Epithelial cell of proximal tubule (primary cell): ENCODE measurements at places on chromosomes 6 and 20. TPM values are rescaled to one million over a fixed set of nuclear protein-coding genes. Genes with fewer than 3 reads are reported as not detected.

GRM1 gene
- 0.51 TPM in 1 of 2 replicates, not detected in the other for total RNA-seq

WASF1 gene
- total RNA-seq, result 13.0 and 15.7 TPM in 2 replicates

HAO1 gene
- not detected in 2 replicates for total RNA-seq

OR2W1 gene
- not detected in 2 replicates for total RNA-seq

SSTR4 gene
- total RNA-seq, result not detected in 2 replicates

BTNL2 gene
- total RNA-seq, result 0.63 TPM in 1 of 2 replicates, not detected in the other

SLCO4A1 gene
- total RNA-seq, result 48.3 and 57.3 TPM in 2 replicates

ZNF322 gene
- total RNA-seq, result 7.1 and 11.5 TPM in 2 replicates

SLC17A1 gene
- not detected in 2 replicates for total RNA-seq

LGSN gene
- total RNA-seq, result not detected in 2 replicates

LRRC73 gene
- not detected in 2 replicates for total RNA-seq

ME1 gene
- 13.3 and 20.0 TPM in 2 replicates for total RNA-seq

CST4 gene
- total RNA-seq, result not detected in 2 replicates

CRYBG1 gene
- 6.5 and 10.3 TPM in 2 replicates for total RNA-seq

GRCh38 chr6:67353861-67354260, 1281.2 kb upstream of the ADGRB3 start:
- no peak for DNase-seq

DNA sequence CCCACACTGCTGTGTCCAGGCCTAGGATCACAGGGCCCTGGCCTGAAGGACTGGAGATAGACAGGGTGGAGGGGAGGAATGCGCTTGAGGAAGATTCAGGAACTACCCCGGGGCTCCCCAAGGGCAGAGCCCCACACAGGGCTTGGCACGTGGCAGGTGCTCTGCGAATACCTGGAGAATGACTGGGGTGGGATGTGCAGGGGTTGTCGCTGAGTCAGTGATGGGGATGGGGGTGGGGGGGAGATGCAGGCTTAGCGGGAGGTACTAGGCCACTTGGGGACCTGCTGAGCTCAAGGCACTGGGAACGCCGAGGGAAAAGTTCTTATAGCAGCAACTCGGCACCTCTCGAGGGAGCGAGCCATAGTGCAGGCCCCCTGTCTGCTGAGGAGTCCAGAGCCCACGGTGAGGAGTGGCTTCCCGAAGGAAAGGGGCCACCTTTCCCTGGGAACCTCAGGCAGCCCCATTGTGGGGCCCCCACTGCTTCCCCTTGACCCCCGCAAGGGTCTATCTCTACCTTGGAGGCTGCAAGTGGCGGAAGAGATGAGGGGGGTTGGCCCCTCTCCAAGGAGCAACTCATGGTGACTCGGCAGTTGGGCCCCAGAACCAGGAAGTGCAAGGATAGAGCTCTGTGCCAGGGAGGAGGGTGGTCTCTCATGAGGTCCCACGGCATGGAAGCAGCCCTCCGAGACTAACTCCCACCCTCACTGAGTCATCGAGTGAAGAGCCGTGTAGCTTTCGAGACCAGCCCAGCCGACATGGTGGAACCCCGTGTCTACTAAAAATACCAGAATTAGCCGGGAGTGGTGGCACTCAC, 33.1 kb downstream of the SRC start:
- DNase-seq, result no peak

GRCh38 chr6:143539734-143540133, 28.2 kb upstream of the FUCA2 start:
- no peak for DNase-seq

GRCh38 chr20:46028772-46029371, at the start of gene SLC12A5:
Gene SLC12A5, plus strand, starts transcription at chr20:46029215. Its CDS starts 130 bp downstream, at chr20:46029345.
- DNase-seq, result no peak

- DNase-seq, result no peak
These were observed 45.5 kb downstream of the ADNP start for GRCh38 chr20:50885781-50886180.

DNA sequence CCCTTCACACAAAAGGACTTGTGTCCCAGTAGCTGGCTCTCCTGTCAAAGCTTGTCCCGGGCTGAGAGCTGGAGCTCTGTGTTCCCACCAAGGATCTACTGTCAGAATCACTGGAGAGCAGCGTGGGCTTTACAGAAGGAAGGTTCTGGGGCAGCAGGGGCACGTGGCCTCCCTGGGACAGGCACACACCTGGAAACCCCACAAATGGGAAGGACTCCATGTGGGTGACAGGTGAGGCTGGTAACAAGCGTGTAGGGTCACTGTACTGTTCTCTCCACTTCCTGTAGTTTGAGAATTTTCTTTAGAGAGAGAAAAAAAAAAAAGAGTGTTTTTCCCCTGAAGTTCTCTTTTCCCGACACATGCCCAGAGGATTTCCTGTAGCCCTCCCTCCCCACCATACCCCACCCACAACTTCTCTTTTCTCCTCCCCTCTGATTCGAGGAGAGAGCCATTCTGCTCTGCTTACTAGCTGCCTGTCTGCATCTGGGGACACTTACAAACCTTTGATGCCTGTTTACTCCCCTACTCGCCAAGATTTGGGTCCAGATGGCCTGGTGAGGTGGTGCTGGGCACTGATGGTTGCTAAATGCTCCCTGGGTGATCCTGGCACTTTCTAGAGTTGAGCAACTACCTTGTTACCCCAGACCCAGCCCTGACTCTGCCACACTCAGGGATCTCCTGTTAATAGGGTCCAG, 84.1 kb upstream of the SIRPA start:
- DNase-seq, result no peak

GRCh38 chr6:157768863-157769551, 54.0 kb upstream of the SNX9 start:
- no peak for DNase-seq

GRCh38 chr6:170152989-170153388, 137.9 kb downstream of the DLL1 start:
- DNase-seq, result peak; percentile 7

GRCh38 chr6:8578006-8578405, 142.7 kb upstream of the SLC35B3 start:
- no peak for DNase-seq

DNA sequence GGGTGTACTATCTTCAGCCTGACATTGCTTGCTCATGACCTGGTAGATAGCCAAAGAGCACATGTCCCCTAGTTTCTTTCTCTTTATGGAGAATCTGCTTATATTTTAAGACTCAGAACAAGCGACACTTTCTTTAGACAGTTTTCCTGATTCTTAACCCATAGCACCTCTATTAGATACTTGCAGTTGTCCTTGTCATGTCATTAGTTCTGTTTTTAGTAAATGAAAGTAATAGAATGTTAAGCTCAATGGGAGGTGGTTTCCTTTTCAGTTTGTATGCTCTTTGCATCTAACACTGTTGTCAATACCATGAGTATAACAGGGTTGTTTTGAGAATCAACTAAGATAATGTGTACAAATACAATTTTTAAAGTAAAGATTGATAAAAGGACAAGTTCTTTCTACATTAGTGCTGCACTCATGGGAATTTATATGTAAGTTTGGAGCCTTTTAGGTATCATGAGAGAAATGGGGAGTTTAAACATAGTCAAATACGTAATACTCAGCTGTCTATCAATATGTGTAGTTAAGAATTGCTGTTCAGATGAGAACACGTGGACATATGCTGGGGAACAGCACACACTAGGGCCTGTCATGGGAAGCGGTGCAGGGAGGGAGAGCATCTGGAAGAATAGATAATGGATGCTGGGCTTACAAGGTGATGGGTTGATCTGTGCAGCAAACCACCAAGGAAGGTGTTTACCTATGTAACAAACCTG, 124.3 kb downstream of the GRM1 start:
- DNase-seq, result no peak

DNA sequence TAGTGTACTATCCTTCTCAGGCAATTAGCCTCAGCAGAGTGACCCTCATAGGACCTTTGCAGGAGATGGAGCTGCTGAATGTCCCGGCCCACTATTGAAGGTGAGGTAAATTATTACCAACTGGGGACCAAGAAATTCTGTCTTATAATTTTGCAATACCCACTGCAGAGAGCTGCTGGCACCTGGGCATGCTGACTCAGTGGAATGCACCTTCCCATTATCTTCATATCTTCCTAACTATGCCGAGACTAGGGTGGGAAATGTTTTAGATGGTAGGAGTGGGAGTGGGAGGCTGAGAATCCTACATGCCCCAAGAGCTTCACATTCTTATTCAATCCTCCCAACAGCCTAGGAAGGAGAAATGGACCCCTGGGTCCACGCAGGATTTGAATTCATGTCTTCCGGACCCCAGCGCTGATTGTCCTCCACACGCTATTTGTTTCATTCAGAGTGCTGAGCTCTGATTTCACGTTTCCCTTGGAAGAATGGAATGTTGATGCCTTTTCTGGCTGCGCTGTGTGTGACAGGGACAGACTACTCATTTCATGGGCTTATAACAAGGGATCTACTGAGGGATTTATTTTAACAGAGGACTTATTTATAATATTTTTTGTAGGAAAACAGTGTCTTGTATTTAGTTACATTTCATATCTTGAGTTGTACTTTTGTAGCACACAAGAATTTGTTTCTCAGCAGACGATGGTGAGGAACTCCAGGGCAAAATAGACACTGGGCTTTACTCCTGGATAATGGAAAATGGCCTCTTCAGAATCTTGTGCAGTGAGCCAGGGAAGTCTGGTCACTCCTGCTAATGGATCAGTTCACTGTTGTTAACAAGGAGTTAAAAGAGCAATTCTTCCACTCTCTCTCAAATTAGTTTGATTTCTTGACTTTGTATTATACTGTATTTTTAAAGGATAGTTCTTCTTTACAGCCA, 66.4 kb downstream of the FYN start:
- no peak for DNase-seq

GRCh38 chr20:61499859-61500554, 247.9 kb downstream of the CDH4 start:
- no peak for DNase-seq

DNA sequence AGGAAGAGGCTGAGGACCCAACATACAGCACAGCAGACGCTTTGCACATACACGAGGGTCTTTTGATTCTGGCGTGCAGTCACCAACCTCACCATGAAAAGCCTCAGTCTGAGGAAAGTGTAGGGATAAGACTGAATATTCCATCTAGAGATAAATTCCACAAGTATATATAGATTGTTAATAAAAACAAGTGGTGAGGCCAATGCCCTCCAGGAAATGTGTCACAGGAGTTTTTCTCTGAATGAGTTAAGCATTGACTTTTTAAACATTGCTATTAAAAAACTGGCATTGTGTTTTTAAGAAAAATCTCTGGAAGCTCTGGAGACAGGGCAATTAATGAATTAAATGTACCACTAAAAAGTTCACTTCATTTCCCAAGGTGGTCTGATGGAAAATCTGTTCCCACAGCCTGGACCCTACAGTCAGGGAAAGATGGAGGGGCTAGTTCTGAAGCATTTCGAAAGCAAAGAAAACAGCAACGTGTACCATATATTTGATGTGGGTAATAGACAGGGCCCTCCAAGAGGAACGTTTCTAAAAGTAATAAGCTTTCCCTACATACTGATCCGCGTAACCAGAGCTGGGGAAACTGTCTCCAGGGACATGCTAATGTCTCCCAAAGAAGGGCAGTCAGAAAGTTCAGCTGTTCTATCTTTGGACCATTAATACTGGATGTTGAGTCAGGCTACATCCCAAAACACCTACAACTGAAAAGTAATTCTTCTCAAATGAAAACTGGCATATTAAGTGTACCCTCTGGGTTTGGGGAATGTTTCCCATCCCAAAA, 301.1 kb downstream of the FOXC1 start:
- no peak for DNase-seq

GRCh38 chr20:62014488-62014775, 51.2 kb downstream of the TAF4 start:
- DNase-seq, result no peak

DNA sequence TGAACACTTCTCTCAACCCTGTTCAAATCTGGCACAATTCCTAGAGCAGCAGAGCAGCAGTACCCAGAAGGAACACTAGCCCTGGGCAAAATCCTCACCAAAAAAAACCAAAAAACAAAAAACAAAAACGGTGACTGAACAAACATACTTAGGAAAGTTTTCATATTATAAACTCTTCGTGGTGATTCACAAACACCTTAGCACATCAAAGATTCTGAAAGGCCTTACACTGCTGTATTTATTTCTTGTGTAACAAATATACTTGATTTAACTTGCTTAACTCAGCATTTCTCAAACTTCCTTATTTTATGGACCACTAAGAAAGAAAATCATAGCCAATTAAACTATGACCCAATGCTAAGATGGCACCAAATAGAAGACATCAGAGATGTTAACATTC, 57.8 kb upstream of the RREB1 start:
- no peak for DNase-seq

DNA sequence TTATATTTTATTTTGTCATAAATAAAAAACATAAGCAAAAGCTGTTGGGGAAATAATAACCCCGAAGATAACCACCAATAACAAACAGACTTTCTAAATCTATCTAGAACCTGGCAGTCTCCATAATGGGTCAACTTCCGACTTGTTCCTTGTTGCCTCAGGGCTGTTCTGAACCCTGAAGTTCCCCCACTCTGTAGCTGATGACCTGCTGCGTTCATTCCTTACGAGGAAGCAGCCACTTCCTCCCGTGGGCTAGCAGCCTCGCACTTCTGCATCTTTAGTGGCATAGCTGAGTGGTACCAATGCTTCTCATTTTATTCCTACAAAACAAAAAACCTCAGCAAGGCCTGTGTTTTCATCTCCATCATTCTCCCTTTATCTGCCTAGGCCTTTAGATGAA, 103.0 kb downstream of the PLEKHG1 start:
- no peak for DNase-seq

DNA sequence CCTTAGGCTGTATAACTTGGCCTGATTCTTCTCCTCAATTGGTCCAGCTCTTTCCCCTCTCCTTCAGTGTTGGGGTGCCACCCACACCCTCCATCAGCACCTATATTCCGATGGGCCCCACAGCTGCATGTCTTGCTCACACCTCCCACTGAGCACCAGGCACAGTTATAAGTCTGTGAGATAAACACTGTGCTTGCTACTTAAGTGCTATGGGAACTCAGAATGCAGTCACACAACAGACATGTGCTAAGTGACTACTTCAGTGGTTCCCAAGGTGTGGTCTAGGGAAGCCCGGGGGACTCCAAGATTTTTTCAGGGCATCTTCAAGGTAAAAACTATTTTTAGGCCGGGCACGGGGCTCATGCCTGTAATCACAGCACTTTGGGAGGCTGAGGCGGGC, 7.3 kb downstream of the ZC3H12D start:
- no peak for DNase-seq

DNA sequence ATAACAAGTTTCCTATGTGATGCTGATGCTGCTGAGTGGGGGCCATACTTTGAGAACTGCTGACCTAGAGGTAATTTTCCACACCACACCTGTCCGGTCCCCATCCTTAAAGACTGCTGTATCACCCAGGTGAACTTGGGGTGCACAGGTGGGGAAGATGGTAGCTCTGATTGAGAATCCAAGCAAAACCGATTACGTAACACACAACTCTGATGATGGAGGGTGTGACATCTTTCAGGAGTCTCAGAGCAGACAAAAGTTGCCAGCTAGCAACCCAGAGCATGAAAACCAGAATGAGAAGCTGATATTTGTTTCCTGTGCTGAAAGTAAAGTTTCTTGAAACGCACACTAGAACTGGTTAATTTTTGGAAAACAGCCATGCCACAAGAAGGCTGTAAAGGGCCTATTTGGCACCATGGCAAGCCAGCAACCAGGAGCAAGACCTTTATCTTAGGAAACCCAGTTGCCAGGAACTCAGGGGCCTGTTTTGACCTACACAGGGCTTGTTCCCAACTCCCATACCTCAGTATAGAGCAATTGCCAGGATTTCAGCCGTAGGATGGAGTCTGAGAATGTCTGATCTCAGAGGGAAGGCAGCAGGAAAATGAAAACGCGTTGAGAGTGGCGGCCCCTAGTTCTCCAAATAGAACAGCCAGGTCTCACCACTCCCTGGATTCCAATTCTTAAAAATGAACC, 21.6 kb upstream of the TBC1D7 start:
- no peak for DNase-seq
